ENCODE measurements at places on chromosomes 2 and 18.
A peak's percentile ranks its signal among the peaks of the same experiment; 100 is the strongest.

GRCh38 chr2:20447437-20448245 is 767 bp downstream of the RHOB start:
- peak; percentile 58 for DNase-seq

DNA sequence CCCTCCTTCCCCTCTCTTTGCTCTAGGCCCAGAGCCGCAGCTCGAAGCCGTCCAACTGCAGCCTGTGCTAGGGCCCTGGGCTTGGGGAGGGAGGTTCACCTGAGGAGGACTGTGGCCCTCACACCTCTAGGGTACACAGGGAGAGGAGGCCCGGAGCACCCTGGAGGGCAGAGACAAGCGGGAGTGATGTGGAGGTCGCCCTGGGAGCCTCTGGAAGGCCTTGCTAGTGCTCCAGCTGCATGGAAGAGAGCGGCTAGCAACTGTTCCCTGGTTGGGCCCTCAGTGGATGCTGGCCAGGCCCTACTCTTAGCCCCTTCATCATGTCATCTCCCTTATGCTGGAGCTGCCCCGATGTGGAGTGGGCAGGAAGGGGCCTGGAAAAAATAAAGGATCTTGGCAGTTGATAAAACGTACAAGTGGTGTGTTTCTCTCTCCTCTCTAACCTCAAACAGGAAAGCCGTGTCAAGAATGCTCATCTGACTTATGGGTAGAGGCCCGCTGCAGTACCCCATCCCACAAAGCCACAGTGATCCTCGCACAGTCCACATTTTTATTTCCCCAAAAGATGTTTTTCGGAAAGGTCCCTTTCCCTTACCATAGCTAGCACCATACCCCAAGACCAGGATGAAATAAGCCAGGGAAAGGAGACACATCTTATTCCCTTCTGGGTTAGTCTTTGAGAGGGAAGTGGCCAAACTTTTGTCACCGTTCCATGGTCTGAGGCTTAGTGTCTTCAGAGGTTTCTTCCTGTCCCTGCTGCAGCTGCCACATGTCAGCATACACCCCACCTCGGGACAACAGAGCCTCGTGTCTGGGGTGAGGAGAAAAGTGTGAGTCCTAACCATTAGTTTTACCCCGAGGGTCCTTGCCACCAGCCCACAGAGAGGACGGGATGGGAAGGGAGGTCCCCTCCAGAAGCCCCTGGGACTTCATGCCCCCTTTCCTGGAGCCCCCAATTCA is 2.9 kb downstream of the ZFAND2B start:
- DNase-seq = no peak

DNA sequence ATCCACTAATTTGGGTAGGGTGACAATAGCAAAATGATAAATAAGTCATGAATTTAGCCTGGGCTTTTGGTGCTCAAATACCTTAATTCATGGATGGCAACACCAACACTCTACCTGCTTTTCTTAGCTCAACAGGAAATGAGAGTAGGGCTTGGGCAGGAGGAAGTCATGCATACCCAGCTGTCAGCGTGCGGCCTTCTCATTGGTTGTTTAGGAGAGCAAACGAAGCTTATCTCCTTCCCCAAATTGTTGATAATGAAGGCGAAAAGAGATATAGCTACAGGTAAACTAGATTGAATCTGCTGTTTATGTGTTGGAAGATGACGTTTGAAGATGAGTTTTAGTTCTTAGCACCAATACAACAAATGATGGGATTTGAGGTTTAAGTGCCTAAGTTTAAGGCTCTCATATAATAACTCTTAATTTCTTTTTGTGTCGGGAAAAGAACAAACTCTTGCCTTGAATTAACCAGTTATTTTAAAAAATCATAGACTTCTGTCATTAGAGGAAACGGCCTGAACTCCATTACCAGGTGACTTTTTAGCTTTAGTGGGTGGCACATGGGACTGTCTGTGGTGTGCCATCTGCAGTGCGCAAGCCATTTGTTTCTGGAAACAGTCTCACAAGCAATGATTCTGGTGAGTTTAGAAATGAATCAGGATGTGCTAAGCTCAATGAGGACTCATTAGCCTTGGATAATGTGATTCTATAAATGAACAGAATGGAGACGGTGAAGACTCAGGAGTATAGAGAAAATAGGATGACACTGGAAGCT is 19.8 kb downstream of the MAP4K4 start:
- no peak for DNase-seq

DNA sequence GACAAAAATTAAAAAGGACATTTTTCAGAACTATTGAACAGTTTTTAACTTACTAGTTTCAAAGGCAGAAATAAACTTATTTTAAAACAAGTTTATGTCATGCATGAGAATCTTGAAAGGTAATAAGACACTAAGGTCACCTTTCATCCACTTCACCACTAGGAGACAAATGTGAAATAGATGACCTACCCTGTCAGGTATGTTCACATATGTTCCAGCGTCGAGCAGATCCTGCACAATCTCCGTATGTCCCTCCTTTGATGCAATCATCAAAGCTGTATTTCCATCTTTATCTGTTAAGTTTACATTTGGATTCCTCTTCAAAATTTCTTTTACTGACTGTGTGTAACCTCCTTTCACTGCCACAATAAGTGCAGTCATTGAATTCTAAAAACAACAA is 34.7 kb downstream of the KIDINS220 start:
- DNase-seq = peak; percentile 41

GRCh38 chr18:24273596-24273995 is 124.0 kb downstream of the OSBPL1A start:
- peak; percentile 31 for DNase-seq

GRCh38 chr2:26605195-26605998 is 35.8 kb downstream of the CIB4 start:
- peak; percentile 42 for DNase-seq

DNA sequence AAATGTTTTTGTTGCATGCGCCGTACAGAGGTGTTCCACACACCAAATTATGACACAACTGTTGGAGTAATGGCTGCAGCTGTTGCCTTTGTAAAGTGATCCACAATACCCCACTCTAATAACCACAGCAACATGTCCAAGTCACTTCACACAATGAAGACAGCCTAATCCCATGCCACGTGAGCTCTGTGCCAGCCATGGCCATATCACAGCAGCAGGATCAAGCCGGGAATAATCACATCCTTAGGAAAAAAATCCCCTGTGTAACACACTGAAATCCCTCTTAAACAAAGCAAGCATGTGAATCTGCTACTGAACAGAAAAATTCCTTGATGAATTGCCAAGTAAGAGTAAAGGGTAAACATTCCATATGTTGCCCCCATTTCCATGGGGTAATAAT is 179.5 kb upstream of the PARD3B start:
- no peak for DNase-seq

- DNase-seq = no peak
These were observed 21.1 kb upstream of the PLEK start for GRCh38 chr2:68344031-68344430.

GRCh38 chr2:97731274-97732020 is 18.1 kb downstream of the ZAP70 start:
- no peak for DNase-seq

GRCh38 chr2:225104971-225105370 is 62.7 kb upstream of the DOCK10 start:
- peak; percentile 77 for DNase-seq

DNA sequence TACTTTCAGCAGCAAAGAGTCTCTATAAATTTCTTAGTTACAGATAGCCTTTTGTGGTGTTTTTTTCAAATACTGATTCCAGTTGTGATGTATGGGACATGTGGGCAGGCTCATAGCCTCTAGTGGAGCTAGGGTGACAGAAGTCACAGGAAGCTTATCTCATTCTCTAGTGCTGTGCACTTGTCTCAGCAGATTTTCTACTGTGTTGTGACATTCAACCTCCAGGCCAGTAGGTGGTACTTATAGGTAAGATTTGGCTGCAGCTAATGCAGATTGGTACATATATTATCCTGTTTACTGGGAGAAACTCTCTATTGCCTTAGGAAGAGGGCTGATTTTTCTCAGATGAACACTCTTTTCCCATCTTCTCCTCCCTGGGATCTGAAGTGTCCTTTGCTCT is 176.2 kb downstream of the CALCRL start:
- DNase-seq = no peak

- no peak for DNase-seq
These were observed 2.8 kb downstream of the NOL4 start for GRCh38 chr18:34221971-34222306.

- no peak for DNase-seq
These were observed 1291.6 kb upstream of the GYPC start for GRCh38 chr2:125364192-125364983.

GRCh38 chr2:163692611-163693482 is 43.0 kb downstream of the FIGN start:
- DNase-seq = no peak

DNA sequence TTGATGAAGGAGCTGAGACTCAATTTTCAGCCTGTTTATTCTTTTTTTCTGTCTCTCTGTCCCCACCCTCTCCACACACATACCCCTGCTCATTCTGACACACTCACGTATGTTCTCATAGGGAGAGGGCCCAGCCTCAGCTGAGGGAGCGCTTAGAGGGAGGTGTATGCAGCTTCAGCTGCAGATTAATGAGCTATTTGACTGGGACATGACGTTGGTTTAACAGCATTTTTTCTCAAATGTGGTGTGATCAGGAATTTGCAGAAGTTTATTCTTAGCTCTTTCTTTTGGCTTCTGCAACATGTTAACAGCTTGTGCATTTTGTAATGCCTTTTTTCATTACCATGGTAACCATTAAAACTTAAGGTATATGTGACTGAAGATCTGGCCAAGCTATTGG is 1547.1 kb upstream of the PIK3C3 start:
- no peak for DNase-seq

GRCh38 chr2:23905155-23905554 is 21.8 kb downstream of the ATAD2B start:
- no peak for DNase-seq

GRCh38 chr2:24730481-24730880 is 62.7 kb downstream of the PTRHD1 start:
- no peak for DNase-seq

DNA sequence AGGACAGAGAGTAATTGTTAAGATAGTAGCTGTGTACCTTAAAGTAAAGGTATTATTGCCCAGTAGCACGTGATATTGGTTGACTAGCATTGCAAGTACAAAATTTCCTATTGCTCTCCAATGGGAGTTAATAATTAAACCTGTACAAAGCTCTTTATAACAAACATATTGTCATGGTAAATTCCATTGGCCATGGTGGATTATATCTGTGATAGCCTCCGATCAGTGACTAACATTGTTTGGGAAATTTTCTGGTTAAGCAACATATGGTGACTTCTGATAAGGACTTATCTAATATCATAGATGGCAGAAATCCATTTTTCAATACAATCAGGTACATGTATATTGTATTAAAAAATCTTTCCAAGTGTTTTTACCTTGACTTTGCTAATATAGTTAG is 360.8 kb downstream of the DCC start:
- peak; percentile 21 for DNase-seq

DNA sequence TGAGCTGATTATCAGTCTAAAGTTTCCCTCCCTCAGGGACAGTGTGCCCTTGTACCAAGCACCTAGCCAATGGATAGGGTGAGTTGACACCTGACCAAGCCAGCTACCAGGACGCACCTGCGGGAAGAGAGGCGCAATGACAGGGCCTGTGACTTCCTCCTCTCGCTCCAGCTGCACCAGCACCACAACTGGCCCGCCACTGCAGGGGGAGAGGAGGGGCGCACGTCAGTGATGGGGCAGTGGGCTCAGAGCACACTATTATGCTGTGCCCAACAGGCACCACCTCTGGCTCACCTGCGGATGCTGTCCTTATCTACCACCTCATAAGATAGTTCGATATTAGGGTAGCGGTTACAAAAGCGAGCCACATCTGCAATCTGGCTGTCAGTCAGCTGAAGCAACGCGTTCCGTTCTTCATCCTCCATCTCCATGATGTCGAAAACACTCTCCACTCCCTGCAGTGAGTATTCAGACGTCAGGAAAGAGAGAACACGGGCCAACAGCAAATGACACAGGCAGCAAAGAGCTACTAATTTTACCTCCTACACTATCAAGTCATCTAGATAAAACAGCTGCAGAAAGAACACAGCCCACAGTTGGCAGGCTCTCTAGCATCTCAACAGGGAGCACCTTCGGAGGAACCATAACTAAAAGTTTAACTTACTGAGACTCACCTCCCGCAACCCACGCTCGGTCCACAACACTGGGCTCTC is 10.9 kb downstream of the CIAO1 start:
- no peak for DNase-seq

DNA sequence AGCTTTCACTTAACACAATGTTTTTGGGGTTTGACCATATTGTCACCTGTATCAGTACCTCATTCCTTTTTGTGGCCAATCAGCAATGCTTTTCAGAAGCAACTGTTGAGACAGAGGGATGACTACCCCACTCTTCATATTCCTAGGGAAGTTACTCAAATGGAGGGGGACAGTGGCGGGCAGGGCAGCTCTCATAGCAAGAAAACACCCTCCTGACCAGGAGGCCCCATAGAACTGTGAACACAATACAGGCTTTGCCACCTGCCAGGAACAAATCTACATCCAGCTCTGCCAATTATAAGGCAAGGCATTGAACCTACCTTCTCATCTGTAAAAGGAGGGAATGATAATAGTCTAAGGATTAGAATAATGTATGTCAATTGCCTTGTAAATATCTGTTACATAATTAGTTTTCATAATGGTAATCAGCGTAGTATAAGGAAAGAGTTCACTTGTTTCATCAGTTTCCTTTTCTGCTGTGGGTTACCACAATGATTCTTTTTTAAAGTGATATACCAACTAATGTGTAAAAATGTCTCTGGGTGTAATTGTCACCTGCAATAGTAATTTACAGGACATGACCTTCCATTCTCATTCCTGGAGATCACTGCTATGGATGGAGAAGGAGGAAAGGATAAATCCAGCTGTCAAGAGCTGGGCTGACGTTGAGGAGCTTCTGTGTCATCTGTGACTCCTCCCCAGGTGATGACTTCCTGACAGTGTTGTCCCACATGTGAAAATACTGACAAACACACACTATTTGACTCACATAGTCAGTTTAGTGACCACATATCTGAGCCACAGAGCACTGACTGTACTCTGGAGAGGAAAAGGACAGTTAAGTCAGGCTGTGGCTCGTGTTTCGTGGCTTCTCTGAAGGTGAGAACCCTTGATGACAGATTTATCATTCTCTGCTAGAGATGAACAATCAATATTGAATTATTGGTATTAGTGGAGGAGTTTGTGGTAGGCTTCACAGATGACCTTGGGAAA is 13.5 kb downstream of the ALPK2 start:
- DNase-seq = no peak

GRCh38 chr2:19649142-19649541 is 252.6 kb downstream of the TTC32 start:
- DNase-seq = peak; percentile 27

DNA sequence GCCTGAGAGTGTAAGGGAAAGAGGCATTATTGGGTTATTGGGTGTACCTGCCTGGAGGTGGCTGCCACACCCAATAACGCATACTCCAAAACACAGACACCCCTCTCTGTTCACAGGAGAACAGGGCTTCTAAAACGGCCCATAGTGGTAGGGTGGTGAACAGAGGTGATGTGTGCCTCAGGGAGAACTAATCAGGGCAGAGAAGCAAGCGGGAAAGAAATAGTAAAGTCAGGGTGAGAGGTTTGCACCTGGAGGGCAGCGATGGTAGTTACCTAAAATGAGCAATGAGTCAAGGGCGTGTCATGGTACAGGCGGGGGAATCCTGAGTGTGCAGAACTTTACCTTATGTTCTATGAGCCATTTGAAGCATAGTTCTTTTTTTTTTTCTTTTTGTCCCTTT is 21.6 kb upstream of the VPS4B start:
- no peak for DNase-seq

GRCh38 chr2:17555150-17555549 is 14.7 kb downstream of the VSNL1 start:
- DNase-seq = no peak

All from trophoblast cell (in vitro differentiated cells and primary cell).